ENCODE measurements at places on chromosomes 3 and 15.
A peak's percentile ranks its signal among the peaks of the same experiment; 100 is the strongest.

DNA sequence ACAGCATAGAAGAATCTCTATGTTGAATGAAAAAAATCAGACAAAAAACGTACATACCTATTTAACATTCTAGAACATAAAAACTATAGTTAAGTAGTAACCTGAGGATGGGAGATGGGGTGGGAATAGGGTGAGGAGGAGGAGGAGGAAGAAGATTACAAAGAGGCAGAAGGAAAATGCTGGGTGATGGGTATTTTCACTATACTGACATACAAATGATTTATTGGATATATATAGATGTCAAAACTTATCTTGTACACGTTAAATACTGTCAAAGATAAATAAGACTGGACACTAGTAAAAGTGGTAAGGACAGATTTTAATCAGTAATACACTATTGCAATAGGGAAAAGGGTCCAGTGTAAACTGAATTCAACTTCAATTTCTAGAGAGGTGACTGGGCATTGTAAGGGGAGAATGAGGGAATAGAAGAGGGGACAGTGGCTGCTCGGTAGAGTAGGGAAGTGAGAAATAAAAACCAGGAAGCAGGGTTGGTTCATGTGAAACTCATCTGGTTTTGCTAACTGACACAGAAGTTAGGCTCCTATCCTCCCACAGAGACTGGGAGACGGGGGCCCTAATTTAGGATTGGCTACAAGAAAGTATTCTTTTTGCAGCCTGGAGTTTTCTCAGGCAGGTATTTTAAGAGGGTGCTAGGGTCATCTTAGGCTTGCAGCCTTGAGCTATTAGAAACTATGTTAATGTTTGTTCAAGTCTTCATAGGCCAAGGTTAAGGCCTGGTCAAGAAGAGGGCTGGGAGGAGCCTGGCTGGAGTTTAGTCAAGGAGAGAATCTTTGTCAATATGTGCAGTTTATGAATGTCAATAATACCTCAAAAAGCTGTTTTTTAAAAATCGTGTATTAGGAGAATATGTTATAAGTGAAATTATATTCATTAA, 15.0 kb upstream of the C15orf61 start:
- DNase-seq: no peak

- no peak for DNase-seq
These were observed 1.2 kb downstream of the SPINT1 start for GRCh38 chr15:40845036-40845435.

DNA sequence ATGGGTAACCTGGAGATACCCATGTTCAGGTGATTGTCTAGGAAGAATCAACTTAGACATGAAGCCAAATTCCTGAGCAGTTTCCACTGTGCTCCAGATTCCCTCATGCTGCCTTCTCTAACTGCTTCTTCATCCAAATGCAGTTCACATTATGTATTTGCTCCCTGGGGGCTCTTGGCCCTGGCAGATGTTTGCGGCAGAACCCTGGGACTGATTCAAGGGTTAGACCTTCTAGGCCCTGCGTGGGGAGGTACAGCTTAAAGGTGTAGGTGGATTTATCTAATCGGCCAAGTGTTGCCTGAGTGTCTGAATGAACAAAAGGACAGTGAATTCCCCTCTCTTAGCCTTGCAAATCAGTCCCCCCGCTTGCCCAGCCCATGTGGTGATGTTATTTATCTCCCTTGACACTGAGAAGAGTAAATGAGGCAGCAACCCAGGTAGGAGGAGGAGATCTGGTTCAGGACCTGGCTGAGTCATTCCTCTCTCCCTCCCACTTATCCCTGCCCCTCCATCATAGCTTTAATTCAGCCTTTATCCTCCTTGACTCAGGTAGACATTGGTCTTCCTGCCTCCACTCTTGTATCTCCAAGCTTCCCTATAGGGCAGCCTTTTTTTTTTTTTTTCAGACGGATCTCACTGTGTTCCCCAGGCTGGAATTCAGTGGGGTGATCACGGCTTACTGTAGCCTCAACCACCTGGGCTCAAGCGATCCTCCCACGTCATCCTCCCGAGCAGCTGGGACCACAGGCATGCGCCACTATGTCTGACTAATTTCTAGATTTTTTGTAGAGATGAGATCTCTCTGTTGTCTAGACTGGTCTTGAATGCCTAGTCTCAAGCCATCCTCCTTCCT, 54.8 kb downstream of the MAGEF1 start:
- DNase-seq: no peak

- no peak for DNase-seq
These were observed 35.4 kb downstream of the TPM1 start for GRCh38 chr15:63077952-63078351.

GRCh38 chr3:148856384-148856783, 8.7 kb upstream of the CPA3 start:
- no peak for DNase-seq

DNA sequence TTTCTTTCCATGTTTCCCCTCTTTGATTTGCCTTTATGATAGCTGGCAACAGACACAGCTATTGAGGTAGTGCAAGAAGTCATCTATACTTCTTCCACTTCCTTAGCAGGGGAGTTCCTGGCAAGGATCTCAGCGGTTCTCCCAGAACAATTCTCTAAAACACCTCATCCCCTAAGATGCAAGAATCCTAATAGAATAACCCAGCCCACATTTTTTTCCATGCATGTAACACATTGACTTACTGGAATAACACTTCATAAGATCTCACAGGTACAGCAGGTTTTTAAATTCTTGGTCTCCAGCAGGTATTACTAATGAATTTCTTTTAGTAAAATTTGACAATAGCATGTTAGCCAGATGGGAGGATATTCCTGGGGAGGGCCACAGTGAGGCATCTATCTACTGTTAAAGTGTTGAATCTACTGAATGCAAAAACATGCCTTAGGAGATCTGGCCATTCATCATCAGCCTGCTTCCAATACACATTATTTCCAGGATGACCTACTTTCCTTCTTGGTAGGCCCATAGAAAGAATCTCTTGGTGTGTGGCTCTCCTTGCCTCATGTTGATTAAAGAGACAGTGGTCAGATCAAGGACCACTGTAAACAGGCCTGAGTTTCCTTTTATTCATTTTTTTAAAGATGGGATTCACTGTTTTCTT, 78.5 kb downstream of the RAD18 start:
- DNase-seq: no peak

- no peak for DNase-seq
These were observed 84.7 kb upstream of the FAM3D start for GRCh38 chr3:58751235-58751634.

DNA sequence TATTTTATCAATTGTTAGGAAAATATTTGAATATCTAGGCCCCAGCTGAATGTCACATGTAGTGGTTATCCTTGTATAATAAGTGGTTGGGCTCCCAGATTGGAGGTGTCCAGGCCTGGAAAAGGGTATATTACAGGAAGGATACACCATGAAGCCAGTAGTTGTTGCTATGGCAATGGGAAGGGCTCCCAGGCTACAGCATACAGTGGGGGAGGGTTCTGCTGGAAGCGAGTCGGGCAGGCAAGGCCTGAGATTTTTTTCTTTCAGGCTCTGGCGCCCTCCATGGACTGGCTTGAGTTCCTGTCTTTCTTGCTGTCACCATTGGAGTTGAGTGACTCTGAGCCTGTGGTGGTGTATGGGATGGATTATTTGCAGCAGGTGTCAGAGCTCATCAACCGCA, 8.9 kb downstream of the ECE2 start:
- peak; percentile 60 for DNase-seq

DNA sequence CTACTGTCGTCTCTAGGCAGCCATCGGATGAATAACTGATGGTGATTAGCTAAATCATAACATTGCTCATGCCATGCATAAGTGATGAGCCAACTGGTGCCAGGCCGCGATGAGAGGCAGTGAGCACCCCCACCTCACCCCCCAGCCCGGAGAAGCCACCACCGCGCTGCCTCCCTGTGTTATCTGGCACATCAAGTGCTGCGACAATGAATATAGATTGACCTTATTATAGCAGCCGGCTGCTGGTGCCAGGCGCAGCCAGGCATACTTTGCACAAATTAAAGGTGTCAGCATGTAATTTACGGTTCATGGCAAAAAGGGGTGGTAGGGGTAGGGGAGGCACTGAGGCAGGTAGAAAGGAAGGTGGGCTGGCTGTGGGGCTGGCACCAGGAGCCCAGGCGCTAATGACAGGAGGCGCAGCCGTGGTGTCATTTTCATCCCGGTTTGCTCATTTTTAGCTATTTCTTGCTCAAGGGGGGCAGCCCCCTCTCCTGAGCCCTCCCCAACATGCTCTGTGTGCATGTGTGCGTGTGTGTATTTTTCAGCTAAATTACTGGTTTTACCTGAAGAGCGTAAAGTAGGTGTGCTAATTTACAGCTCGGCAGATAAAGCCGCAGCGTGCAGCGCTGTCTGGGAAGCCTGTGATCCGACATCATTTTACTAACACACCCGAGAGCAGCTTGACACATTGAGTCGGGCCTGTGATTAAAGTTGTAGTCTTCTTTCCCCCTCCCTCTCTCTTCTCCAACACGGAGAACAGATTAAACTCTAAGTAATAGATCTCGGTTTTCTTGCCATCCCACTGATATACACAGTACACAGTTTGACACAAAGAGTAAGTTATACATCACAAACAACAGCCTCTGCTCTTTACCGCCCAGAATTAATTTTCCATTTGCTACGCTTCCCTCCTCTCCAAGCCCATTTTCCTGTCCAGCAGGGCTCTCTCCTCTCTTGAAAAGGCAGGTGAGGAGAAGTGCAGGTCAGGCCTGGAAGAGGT, 212.3 kb downstream of the RPLP1 start:
- DNase-seq: no peak

DNA sequence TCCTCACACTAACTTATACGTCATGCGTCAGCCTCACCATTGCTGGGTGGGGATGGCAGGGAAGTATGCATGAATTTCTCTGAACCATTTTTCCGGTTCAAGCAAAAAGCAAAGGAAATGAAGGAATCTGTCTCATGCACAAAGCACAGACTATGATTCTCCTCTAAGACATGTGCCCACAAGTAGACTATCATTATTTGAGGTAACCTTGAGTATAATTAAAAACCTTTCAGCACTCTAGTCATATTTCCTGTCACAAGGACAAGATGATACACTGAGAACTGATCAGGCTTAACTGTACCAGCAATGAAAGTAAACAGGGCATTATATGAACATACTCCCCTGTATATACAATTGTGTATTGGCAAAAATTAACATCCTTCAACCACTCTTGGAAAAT, 56.7 kb upstream of the TSC22D2 start:
- DNase-seq: no peak

DNA sequence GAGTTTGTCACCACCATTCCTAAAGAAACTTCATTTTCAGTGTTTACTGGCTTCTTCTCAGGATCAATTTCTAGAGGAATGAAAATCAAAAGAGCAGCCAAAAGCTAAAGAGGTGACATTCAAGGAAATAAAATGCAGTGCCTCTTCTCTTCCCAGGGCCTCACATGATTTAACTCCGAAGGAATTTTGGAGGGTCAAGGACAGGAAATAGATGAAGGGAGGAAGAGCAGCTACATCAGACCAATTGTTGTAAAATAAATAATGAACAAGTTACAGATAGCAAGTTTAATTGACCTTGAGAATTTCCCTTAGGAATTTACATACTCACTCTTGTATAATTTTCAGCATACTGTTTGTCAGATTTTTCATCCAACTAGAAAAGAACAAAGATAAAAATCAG, 78.1 kb downstream of the LRRFIP2 start:
- DNase-seq: peak; percentile 18
